ENCODE measurements at places on chromosomes 2 and 18.

- DNase-seq, result no peak
Measured at GRCh38 chr2:128237081-128237534, 81.6 kb downstream of the HS6ST1 start.

GRCh38 chr2:68905116-68905515, 33.9 kb upstream of the BMP10 start:
- no peak for DNase-seq

DNA sequence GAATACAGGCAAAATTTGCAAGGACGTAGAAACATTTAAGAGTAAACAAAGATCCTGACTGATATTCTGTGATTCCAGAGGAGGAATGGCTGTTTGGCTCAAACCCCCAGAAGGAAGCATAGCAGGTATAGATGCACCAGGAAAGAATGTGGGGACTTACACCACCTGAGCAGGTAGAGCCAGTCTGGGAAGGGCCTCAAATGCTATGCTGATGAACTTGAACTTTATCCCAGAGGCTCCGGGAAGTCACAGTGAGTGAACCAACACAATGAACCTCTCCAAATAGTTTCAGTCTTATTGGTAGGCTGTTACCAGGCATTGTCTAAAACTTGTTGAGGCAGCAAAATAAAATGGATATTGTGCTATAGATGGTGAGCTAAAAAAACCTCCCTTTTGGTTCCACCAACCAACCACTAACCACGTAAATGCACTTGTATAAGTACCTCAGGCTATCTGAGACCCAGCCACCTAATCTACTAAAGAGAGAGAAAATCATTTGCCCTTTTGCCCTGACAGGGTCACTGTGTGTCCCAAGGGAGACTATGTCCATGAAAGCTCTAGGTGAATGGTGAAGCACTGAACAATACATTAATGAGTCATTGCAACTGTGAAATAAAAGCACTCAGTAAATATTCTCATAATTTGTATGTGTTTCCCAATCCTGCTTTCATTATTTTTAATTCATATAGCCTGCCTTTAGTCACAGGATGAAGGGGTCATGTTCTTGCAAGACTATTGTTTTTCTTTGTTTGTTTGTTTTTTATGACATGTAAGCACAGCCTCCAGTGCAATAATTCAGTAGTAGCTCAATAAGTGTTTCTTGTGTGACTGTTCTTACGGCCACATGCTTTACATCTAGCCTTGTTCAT, 911.6 kb downstream of the EPHA4 start:
- DNase-seq, result no peak

DNA sequence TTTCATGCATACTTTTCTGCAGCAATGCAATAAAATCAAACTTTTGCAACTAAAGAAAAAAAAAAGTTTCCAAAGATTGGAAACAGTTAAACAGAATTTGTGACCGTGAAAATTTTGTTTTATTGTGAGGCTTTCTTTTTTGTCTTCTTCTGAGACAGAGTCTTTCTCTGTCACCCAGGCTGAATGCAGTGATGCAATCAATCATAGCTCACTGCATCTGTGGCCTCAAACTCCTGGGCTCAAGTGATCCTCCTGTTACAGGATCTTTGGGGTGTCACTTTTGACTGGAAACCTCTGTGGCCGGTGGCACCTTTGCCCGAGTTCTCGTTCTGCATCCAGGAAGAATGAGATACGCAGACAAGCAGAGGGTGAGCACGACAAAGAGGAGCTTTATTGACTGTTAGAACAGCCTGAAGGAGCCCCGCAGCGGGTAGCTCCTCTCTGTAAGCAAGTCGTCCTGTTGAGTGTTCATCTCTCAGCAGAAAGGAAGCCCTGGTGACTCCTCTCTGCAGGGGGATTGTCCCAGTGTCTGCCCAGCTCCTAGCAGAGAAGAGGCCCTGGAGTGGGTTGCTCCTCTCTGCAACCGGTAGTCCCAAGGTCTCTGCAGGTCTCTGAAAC, 16.9 kb upstream of the ILKAP start:
- peak; percentile 64 for DNase-seq

- DNase-seq, result no peak
Measured at GRCh38 chr2:27351802-27352598, 4.6 kb downstream of the GTF3C2 start.

GRCh38 chr2:127650041-127650784, 4.3 kb downstream of the GPR17 start:
- no peak for DNase-seq

DNA sequence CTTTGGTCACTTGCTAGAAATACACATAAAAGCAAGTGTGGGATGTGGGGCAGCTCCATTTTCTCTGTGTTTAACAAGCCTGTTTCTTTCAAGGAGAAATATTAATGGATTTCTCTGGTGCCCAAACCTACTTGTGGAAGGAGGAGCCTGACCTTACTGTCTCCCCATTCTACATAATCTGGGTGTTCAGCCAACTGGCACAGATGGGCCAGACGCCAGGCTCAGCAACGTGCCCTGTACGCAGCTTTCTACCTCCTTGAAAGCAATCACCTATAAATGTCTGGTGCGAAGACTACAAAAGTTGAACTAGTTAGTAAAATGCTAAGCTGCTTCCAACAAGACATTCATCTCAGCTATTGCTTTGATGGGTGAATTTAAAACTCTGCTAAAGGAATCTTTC, 33.2 kb upstream of the MYO3B start:
- DNase-seq, result peak; percentile 16

DNA sequence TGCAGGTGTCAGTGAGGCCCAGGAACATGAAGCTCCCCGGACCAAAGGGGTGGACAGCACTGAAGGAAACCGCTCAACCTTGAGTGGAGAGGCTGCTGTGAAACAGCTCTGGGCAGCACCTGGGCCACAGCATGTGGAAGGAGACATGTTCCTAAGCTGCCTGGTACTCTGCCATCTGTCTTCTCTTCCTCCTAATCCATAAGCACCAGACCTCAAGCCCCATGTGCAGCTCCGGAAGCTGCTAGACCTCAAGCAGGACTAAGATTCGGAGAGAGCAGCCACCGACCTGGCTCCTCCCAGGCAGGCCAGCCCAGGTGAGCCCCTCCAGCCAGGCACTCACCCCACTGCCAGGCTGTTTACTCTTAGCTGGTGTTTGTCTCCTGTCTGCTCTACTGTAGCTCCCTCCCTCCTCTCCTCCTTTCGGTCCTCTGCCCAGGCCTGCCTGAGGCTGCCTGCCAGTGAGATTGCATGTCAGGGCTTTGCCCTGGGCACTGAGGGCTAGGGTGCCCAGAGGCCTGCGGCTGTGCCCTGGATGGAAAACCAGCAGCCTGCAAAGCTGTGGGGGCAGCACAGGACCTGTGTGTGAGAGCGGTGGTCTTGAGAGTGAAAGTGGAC, 53.7 kb downstream of the BCL11A start:
- no peak for DNase-seq

GRCh38 chr2:144630459-144631215, 110.7 kb upstream of the ZEB2 start:
- no peak for DNase-seq

GRCh38 chr2:215775106-215775505, 238.2 kb downstream of the MREG start:
- DNase-seq, result no peak

- DNase-seq, result peak; percentile 62
Measured at GRCh38 chr18:47100212-47100831, 50.0 kb downstream of the HDHD2 start.

DNA sequence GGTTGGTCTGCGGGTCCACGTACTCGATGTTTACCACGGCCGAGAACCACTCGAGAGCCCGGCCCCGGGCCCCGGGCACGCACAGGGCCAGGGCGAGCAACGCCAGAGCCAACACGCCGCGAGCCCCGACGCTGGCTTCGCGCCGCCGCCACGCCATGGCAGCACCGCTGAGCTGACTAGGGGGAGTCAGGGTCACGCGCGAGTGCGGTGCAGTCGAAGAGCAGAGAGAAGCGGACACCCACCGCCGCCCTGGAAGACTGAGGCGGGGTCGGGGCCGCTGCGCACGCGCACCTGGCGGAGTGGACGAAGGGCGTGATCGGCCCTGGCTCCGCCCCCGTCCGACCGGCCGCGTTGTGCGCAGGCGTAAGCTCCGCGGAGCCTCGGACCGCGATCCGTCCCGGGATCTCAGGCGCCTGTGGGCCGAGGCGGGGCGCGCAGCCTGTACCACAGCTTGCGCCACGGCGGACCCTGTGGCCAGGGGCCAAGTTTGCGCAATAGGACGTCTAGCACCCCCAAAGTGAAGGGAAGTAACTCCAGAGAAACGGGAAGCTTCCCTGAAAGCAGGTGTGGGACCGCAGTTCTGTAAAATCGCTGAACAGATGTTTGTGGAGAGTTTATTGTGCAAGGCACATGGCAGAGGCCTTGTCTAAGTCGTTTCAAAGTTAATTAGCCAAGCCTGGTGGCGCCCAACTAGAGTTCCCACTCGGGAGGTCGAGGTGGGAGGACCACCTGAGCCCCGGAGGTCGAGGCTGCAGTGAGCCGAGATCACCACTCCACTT, at the start of gene RNF149:
TSS of gene RNF149 (minus strand) at position 270 of the 779 bp plus-strand sequence. CDS start at position 157, 113 bp downstream.
- DNase-seq, result peak; percentile 92

DNA sequence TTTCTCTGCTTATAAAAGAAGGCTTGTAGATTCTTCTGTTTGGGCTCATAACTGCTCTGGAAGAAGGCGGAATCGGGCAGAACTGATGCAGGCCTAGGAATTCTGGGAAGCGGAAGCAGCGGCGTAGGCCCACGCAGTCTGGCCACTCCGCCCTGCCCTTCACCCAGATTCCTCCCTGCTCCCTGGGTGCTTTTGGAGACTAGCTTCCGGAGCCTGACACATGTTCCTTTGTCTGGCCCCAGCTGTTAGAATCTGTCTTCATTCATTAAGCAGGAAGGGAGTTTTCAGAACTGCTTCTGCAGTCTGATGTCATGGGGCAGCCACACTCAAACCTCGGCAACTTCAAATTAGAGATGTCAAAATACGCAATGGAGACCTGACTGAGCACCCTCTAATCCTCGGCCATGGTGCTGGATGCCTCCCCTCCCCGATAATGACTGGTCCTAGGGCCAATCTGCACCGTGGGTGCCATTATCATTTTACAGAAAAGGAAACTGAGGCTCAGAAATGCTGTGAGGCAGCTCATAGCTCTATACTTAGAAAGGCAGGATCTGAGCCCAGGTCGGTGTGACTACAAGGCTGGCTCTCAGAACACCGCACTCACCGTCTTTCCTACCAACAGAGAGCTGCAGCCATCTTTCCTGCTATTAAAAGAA, 275.7 kb downstream of the MYCN start:
- DNase-seq, result peak; percentile 4

DNA sequence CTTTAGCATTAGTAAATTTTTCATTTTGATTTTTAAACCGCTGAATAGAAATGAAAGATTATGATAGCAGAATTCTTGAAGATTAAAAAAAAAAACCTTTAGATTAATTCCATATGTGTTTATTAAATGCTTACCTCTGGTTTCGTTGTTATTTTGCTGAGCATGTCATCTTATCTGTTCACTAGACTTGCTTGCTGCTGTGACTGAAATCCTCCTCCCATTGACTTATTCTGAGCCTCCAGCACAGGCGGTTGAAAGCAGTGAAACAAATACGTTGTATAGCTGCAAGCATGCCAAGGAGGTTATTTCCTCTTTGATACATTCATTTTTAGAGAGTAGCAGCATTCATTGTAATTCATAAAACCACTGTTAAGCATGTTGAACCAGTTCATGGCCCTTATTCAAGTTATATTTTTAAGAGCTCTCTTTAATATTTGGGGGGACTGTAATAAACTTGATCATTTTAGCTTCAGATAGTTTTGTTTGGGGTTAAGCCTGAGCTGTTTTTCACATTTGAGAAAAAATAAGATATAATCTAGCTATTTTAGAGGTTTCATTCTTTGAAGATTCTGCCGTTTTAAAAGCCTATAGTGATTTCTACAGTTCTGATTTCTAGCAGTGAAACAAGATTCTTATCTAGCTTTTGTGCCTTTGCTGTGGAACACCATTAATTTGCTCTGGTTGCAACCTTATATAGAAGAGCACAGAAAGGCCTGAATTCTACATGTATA, at the start of gene HTR2B:
TSS of gene HTR2B (minus strand) at position 205 of the 731 bp plus-strand sequence. CDS start 1,278 bp downstream, outside the sequence.
- DNase-seq, result peak; percentile 10

- DNase-seq, result no peak
Measured at GRCh38 chr2:6845312-6845711, 20.4 kb downstream of the CMPK2 start.

- no peak for DNase-seq
Measured at GRCh38 chr2:145598434-145598833, 1078.5 kb upstream of the ZEB2 start.

DNA sequence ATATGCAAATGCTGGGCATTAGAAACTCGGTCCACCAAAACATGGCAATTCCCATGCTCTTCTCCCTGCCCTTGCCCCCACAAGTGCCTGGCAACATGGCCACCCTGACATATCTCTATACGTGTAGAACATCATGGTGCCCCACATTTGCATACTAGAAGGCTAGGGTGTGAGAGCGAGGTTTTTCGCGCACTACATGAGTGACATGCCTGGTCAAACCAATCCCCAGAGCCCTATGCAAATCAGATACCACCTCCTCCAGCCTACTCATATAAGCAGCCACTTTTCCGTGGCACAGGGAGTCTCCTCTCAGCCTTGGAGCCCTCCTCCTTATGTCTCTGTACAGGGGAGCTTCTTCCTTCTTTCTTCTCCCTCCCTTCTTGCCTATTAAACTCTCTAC, 296.1 kb upstream of the GULP1 start:
- DNase-seq, result no peak

GRCh38 chr2:120231564-120231973, 8.4 kb upstream of the TMEM185B start:
- DNase-seq, result no peak

GRCh38 chr2:171482308-171482707, 40.0 kb upstream of the CYBRD1 start:
- DNase-seq, result no peak

DNA sequence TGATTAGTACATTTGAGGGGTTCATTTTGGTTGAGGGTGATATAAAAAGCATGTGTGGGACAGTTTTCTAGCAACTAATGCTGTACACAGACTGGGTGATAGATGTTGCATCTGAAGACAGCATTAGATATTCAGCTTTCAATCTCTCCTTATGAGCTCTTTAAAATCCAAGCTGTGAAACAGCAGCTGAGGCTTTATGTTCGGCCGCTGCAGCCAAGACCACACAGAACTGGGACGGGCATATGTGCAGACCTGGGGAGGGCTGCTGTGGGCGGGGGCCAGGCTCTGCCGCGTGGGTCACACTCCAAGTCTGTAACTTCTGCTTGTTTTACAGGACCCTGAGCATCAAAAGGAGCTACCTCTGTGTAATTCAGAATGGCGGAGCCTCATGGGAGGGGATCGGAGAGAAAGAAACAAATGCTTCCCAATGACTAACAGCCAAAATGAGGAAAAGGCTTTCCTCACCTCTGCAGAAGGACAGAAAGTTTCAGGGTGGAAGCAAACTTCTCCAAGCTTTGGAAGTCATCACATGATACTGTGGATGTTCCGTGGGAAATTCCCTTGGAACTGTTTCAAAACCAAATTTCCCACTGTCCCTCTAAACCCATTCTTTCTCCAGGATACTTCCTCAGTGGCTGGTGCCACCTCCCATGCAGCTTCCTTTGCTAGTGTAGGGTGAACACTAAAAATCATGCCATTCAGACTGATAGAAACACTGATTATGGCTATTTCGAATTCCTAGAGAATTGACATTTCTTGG, 711.9 kb upstream of the ID2 start:
- no peak for DNase-seq
